Hippocampal formation (tissue), 2 donors: ENCODE measurements at places on chromosomes 16 and 17.

GRCh38 chr17:35536664-35537171 lies 760 bp downstream of the SLFN12L start:
- DNase-seq, result no peak

- no peak for DNase-seq
Observed at GRCh38 chr16:79571903-79572535, 28.5 kb downstream of the MAF start.

GRCh38 chr17:29379084-29379991 lies 10.8 kb upstream of the TAOK1 start:
- DNase-seq, result no peak

GRCh38 chr17:73986641-73987177 lies 216.8 kb upstream of the RPL38 start:
- no peak for DNase-seq

GRCh38 chr16:79265701-79266100 lies 334.8 kb downstream of the MAF start:
- no peak for DNase-seq

DNA sequence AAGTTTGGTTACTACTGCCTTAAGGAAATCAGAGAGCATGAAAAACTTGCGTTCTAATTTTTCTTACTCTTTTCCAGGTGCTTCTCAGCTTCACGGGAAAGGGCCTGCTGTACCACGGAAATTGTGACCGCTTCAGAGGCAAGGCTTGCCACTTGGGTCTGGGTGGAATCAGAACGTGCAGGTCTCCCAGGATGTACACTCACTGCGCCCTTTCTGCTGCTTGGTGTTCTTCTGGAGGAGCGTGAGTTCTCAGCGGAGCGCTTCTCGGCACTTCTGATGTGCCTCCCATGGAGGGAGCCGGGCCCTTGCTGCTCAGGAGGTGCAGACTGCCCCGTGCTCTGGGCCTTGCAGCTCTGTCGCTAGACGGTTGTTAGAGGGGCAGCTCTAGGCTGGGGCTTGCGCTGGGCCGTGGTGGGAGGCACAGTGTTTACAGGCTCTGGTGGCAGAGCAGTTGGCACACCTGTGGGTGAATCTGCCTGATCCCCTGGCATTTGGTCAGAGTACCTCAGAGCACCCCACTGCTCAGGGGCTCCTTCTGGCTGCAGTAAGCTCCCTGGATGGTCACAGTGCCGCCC lies 32.8 kb downstream of the UBN1 start:
- DNase-seq, result no peak

DNA sequence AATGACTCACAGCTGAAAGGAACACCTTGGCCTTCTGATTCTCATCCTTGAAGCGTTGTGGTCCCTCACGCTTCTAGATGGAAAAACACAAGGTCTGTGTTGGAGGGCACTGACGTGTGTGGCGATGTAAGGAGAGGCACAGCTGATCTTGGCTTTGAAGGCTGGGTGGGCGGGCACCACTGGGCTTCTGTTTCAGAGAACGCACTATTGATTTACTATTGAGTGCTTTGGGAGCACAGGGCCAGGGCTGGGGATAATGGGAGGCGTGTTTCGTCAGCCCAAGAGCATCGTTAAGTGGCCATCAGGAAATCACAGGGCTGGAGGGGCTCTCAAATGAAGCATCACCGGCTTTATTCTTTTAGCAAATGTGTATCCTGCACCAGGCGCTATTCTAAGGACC lies 70.7 kb downstream of the CMIP start:
- DNase-seq, result no peak

DNA sequence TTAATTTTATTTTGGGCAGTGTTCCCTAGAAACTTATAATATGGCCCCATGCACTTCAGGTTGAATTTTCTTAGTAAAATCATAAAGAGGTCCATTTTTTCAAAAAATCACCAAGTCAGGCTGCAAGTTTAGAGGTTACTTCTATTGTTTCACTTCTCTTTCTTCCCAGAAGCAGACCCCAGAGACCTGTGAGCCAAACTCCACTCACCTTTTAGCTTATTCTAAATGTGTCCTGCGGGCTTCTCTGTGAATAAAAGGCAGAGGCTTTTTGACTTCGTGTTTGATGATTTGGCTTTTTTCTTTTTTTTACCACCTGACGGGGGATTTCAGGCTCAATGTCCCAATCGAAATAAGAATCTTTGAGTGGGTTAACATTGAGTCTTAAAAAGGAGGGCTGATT lies 7.4 kb downstream of the PRKCB start:
- DNase-seq, result no peak

DNA sequence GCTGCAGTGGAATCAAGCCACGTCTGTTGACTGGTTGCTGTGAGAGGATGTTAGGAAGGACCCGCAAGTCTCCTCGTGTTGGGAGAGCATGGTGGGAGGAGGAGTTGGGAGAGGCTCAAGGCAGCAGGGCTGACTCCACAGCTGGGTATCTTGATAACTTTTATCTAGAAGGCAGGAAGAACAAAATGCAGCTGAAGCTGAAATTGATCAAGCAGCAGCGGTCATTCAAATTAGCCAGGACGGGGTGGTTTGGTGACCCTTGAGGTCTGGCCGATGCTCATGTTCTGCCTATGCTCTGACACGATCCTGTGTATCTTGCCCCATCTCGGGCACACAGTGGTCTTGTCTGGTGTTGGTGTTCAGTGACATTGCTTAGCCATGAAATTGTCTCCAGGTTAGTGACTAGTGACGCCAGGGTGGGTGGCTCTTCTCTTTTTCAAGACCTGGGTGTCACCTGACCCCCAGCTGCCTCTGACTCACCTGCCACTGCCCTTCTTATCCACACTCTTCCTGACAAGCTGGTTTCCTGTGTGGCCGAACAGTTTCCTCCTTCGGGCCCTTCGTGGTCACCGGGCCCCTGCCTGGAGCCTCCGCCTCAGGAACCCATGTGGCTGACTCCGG lies 19.1 kb downstream of the NPTX1 start:
- no peak for DNase-seq

GRCh38 chr17:78981010-78981888 lies 1.5 kb upstream of the LGALS3BP start:
- DNase-seq, result no peak

DNA sequence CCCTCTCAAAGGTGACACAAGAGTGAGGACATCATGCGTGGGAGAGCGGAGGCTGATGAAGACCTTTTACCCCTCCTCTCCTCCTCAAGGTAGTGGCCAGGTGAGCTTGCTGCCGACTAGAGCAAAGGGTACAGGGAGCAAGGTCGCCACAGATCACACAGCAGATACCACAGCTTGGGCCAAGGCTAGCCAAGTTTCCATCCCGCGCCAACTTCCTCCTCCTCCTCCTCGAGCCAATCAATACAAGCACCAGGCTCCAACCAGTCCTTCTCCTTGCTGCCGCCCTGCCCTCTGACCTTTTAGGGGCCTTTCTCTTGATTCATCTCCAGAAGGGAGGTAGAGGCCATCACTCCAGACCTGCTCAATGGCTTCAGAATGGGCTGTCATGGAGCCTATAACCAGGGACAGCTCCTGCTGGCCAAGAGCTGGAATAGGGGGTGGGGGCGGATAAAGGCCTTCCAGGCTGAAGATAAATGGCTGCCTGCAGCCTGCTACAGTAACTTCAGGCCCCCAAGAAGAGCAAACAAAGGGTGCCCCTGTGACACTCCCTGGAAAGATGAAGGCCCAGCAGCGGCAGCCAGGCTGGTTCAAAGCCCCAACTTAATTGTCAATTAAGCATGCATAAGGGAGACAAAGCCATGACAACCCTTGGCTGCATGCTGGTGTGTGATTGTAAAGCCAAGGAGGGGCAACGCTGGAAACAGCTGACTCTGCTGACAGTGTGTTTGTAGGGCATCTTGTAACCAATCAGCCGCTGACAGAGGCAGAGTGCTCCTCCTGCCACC lies 17.8 kb downstream of the HNF1B start:
- DNase-seq, result no peak

DNA sequence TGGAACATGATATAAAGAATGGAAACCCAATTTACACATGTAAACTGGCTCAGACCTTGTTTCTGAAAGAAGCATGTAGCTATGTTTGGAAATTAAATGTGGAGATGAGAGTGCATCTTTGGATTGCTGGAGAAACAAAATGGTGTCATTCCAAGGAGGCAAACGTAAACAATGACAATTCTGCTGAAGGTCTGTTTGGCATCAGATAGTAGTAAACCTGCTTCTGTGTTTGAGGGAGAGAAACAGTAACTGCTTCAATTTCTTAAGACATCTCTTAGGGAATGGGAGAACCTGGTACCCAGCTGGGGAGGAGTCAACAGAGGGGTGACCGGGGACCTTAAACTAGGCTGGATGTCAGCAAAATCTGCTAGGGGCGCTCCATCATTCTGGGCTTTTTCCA lies 23.5 kb downstream of the GPRC5B start:
- DNase-seq, result no peak

DNA sequence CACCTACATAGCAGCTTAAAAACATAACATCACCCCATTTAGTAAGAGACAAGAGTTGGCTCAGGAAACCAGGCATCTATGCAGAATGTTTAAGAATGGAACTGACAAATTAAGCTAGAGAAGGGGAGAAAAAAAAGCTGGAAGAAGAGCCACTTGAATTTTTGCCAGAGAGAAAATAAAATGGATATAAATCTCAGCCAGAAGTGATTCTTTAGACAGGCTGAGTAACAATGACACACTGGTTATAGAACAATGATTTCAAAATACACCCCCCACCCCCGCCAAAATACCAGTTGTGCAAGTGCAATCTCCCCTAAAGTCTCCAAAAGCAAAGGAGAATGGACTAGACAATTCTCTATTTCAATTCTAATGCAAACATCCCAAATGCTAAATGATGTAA lies 22.4 kb downstream of the LSM12 start:
- DNase-seq, result no peak

DNA sequence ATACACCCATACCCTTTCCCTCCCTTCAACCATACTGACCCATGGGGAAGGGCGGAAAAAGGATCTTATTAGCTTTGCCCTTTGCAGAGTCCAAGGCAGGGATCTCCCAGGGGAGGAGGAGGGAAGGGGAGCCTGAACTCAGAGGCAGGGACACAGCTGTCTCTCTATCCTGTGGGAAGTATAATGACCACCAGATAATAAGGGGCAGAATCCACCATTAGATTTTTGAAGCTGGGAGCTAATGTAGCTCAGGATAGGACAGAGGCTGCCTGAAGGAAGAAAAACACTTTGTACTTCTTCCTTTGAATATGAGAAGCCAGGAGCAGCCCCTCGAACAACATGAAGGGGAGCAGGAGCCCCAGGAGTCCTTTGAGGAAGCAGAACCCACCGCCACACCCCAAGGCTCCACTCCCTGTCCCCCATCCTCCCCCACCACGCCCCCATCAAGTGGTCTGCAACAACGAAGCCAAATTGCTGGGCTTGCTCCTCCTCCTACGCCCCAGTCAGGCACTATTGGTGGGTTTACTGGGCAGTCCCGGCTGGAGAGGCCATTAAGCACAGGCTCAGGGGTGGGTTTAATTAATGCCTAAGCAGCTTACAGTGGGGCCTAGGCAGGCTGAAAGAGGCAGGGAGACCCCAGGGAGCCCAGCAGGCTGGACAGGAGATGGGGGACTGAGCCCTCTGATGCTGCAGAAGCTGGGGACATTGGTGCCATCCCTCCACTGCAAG lies 5.3 kb downstream of the MPP2 start:
- no peak for DNase-seq

DNA sequence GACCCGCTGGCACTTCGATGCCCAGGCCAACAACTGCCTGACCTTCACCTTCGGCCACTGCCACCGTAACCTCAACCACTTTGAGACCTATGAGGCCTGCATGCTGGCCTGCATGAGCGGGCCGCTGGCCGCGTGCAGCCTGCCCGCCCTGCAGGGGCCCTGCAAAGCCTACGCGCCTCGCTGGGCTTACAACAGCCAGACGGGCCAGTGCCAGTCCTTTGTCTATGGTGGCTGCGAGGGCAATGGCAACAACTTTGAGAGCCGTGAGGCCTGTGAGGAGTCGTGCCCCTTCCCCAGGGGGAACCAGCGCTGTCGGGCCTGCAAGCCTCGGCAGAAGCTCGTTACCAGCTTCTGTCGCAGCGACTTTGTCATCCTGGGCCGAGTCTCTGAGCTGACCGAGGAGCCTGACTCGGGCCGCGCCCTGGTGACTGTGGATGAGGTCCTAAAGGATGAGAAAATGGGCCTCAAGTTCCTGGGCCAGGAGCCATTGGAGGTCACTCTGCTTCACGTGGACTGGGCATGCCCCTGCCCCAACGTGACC lies 5.0 kb downstream of the WFIKKN2 start:
- no peak for DNase-seq

DNA sequence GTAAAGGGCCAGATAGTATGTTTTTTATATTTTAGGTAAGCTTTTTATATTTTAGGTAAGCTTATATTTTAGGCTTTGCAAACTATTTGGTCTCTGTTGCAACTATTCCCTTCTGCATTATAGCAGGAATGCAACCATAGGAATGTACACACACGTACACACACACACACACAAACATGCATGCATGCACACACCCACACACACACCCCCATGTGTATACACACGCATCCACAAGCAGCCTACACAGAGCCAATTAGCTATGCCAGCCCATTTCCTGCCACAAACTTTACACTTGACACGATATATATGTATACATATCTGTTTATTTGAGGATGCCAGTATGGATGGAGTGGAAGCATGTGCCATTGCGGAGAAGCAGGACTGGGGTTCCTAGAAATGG lies 7.5 kb upstream of the TRPV3 start:
- no peak for DNase-seq

DNA sequence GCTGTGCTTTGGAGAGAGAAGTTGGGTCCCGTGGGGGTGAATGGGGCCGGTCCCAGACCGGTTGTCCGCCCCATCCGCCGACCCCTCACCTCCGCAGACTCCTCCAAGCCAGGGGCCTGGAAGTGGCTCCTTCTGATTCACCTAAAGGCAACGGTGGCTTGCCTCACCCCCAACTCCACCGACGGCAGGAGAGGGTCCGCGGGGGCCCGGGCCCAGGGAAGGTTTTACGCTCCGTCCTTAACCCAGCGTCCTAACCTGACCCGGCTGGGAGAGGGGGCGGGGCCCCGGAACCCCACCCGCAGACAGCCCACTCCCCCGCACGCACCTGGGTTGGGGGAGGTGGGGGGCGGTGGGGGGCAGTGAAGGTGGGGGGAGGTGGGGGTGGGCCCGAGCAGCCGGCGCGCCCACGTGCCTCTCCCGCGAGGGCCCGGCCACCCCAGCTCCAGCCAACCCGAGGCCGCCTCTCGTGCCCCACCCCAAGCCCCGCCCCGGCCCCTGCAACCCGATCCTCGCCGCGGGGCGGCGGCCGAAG lies 12.7 kb upstream of the CD300A start:
- DNase-seq, result no peak

DNA sequence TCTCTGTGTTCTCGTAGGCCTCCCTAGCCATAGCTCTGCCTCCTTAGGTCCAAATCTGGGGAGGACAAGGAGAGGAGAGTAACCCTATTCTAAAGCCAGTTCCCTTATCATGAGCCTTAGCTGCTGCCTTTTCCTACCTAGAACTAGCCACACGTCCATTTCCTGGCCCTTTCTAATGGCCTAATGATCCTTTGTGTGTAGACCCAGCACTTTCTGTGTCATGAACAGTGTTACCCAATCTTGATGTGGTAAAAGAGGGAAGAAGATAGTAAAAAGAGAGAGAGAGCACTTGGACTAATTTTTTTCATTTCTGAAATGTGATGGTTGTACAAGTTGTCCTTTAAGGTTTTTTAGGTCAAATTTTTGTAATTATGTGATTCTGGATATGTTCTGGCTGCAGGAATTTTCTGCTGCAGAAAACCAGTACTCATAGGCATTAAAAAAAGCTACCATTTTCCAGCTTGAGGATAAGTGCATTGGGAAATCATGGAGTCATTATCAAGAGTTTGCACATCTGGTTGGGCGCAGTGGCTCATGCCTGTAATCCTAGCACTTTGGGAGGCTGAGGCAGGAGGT lies 18.2 kb downstream of the CASC3 start:
- DNase-seq, result no peak
